ENCODE measurements at places on chromosomes 1 and 21. TPM values are rescaled to one million over a fixed set of nuclear protein-coding genes. Genes with fewer than 3 reads are reported as not detected.

DNA sequence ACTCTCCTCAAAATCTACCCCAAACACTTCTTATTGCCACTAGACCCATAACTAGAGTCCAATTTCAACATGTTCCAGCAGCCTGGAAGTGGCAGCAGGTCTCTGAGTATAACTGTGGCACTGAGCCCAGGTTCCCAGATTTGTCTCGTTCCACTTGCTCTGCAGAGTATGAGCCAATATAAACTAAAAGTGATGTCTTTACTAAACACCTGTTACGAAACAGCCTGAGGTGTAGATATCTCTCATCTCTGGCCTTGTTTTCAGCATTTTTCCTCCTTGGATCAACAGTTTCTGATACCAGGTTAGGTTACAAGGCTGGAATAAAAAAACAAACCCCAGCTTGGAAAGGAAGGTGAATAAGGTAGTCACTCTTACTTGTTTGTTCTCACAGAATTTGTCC lies 25.2 kb upstream of the PRDX6 start:
- DNase-seq, result no peak

GRCh38 chr1:219574484-219575087 lies 38.3 kb downstream of the ZC3H11B start:
- DNase-seq, result no peak

DNA sequence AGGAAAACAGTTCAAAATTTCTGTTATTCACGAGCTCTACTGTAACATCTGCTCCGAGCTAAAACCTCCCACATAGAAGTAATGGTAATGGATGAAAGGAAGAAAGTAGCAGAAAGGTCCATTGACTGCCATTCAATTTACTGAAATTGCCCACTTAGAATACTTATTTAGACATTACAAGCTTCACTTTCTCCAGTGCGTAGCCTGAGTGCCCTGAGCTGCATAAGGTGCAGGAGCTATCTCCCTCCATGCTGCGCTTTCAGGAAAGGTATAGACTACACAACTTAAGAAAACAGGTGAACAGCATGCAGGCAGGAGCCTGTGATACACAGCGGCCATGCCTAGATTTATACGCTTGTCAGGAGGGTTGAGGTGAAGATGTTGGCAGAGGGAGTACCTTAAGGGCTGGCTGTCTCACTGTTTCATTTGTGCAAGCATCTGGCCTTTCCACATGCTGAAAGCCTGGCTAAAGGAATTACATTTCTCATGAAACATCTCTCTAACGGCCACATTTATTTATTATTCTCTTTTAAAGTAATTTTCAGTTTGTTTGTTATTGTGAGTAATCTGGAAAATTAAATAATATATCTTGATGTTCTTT lies 74.7 kb downstream of the RGS18 start:
- no peak for DNase-seq

The FOXD3 gene
- total RNA-seq, result not detected

The GSTM1 gene
- not detected for total RNA-seq
